ENCODE measurements at places on chromosomes 3 and 15. TPM values are rescaled to one million over a fixed set of nuclear protein-coding genes. Genes with fewer than 3 reads are reported as not detected.

Gene TJP1
- total RNA-seq: 28.8 TPM

Gene CTXN2
- not detected for total RNA-seq

Gene EFCAB12
- not detected for total RNA-seq

Gene RHOV
- total RNA-seq: not detected

Gene COL6A5
- total RNA-seq: not detected

Gene UCN2
- 0.64 TPM for total RNA-seq

Gene RASL12
- total RNA-seq: 6.7 TPM

Gene MUC13
- total RNA-seq: not detected

Gene FES
- total RNA-seq: 21.8 TPM

Gene GATM
- total RNA-seq: not detected

Gene CLDN11
- total RNA-seq: 96.8 TPM

All from cardiac ventricle fibroblast (primary cell).